ENCODE measurements at places on chromosomes 11 and 22.

DNA sequence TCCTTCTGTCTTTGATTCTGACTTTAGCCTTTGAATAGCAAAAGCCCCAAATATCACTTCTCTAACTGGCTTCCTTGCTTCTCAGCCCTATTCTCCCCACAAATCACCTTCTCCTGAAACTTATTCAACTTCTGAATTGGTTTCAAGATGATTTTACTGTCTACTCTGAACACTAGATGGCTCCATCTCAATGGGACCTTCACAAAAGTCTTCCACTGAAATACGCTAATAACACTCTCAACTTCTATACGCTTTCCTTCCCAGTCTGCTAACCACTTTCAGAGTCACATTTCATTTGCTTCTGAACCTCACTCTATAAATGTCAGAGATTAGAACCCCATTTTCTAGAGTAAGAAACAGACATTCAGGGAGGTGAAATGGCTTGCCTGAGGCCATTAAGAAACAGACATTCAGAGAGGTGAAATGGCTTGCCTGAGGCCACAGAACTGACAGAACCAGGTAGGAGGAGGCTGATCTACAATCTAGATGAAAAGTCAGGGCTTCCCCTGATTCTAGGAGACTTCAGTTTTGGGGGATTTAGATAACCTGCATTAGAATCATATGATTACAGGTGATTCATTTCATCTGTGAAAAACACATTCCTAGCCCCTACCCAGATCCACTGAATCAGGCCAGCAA lies 20.6 kb downstream of the MORC2 start:
- no peak for DNase-seq

DNA sequence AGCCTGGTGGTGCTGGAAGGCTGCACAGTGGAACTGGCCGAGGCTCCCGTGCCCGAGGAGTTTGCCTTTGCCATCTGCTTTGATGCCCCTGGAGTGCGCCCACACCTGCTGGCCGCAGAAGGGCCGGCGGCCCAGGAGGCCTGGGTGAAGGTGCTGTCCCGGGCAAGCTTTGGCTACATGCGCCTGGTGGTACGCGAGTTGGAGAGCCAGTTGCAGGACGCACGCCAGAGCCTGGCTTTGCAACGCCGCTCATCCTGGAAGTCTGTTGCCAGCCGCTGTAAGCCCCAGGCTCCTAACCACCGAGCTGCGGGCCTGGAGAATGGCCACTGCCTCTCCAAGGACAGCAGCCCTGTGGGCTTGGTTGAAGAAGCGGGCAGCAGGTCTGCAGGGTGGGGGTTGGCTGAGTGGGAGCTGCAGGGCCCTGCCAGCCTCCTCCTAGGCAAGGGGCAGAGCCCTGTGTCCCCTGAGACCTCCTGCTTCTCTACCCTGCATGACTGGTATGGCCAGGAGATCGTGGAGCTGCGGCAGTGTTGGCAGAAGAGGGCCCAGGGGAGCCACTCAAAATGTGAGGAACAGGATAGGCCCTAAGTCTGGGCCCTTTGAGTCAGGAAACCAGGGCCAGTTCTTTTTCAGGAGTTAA lies 1.9 kb upstream of the SMDT1 start:
- DNase-seq: no peak

DNA sequence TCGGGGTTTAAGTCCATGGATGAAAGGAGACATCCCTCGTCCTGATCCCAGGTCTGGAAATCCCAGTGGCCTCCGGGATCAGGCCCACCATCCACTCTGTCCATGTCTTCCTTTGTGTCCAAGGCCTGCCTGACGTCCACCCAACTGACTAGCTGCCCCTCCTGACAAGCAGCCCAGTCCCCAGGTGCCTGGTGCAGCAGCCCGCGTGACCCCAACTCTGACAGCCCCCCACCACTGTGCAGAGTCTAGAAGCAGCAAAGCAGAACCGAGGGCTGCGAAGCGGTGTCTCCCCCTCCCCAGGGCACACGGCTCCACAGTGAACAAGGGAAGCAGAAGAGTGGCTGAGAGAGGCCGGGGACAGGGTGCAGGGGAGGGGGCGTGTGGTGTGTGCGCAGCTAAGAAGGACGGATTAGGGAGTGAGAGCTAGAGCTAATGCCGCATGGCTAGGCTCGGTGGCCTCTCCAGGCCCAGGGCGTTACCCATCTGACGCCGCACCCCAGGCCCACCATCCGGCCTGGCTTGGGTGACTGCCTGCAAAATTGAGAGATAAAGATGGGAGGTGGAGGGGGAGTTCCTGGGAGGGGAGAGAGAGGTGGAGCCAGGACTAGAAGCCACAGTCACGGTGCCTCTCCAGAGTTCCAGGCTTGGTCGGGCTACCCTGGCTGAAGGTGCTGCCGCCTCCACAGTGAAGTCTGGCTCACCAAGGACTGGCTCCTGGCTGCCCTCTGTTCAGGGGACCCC lies 16.6 kb upstream of the BAIAP2L2 start:
- DNase-seq: no peak

- no peak for DNase-seq
Observed at GRCh38 chr11:71192629-71193028, 59.7 kb downstream of the SHANK2 start.

DNA sequence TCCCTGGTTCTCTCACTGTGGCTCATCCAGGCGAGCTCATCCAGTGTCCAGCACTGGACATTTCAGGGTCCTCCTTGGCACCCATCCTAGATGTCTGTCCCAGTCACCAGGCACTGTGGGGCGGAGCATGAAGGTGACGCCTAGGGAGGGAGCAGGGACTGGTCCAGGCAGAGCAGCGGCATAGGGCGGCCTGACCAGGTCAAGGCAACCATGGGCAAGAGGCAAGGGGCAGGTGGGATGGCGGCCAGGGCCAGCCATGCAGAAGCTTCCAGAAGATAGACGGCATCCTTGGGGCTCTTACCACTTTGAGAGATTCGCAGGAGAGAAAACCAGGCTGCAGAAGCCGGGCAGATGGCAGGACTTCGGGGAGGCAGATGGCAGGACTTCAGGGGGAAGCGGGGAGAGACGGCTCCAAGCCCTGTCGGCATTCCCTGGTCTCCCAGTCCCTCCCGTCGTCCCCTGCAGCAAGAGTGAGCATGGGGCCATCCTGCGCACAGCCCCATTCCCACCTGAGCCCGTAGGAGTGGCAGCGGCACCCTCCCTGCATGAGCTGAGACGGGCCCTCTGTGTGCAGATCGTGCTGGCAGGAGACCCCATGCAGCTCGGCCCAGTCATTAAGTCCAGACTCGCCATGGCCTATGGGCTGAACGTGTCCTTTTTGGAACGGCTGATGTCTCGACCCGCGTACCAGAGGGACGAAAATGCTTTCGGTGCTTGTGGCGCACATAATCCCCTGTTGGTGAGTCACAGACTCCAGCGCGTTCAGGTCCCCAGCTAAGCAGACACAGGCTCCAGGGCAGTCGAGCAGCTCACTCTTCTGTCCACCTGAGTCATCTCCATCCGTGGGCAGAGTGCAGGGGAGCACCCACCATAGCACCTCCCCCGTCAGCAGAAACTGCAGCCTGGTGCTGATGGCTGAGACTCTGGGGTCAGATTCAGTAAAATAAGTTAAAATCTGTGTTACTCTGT lies 20.1 kb upstream of the PANX2 start:
- DNase-seq: no peak

DNA sequence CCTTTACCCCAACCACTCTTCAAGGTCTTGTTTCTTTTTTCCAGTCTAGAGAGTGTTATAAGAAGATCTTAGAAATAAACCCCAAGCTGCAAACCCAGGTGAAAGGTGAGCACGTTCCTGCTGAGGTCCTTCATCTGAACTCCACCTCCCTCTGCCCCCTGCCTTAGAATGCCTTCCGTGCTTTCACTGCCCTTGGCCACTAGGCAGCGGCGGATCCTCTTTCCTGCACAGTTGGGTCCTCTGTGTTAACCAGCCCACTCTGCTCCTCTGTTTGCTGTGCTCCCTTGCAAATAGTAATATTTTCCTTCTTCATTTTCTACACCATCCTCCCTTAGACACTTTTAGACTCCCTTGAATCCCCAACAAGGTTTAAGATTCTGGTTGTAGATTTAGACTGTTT lies 24.3 kb downstream of the TTC12 start:
- DNase-seq: no peak

- no peak for DNase-seq
Observed at GRCh38 chr11:120537996-120538395, 26.4 kb downstream of the GRIK4 start.

DNA sequence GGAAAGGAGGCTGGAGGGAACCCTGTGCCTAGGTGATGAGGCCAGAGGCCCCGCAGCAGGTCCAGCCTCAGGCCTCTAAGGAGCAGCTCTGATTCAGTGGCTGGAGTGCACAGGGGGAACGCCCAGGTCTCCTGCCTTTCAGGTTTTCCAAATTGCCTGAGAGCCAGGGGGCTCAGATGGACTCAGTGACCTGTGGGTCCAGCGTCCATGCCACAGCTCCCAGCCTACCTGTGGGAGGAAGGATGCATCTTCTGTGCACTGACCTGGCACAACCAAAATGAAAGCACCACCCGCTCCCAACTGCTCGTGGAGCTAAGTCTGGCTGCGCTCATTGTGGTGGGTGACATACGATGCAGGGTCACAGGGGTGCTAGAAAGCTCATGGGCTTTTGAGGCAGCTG lies 82.8 kb downstream of the FEZ1 start:
- no peak for DNase-seq

DNA sequence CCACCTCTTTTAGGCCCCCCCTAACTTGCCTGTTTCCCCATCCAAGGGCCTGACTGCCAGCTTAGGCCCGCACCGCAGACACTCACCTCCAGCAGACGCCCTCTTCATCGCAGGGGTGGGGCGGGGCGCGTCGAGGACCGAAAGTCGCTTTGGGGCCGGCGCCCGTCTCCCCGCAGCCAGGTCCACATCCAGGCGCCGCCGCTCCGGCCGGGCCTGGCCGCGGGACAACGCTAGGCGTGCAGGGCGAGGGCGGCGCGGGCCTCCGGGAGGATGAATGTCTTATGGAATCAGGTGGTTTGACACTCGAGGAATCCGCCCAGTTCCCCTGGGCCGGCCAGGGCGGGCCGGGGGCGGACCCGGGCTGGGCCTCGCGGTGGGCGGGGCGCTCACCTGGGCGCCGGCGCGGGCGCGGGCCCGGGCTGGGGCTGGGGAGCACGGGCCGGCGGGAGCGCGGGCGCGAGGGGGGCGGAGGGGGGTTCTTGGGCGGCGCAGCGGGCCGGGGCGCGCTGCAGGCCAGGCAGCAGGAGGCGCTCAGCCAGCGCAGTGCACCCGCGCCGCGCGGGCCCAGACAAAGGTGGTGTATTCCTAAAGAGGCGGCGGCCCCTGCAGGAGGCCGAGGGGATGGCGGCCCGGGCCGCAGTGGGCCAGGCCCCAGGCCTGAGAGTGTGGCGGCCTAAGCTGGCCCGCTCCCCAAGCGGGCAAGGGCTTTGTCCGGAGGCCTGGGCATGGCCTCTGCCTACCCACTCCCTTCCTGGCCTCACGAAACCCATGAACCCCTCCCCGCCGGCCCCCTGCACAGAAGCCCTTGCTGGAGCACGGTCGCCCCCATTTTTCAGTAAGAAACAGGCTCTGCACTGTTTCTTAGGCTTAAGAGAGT lies 177.6 kb downstream of the IGLL1 start:
- peak; percentile 4 for DNase-seq

DNA sequence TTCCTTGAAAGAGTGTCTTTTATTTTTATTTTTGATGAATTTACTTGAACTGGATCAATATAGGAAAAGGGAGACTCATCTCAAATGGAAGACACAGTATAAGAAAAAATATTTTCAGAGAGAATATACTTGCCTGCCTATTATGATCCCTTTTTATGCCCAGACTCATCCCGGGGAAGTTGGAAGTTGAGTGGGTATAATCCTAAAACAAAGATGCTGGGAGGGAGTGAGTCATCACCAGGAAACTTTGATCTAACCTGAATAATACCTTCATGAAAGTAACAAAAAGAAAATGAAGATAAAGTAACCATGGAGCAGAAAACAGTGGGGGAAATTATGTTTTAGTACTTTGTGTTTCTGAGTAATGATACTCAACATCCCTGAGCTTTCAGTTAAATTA lies 1514.0 kb downstream of the FAM181B start:
- DNase-seq: no peak

GRCh38 chr11:4071914-4072313 lies 22.7 kb upstream of the RRM1 start:
- DNase-seq: no peak

GRCh38 chr22:50034126-50035081 lies 21.8 kb upstream of the IL17REL start:
- DNase-seq: no peak

GRCh38 chr11:15169815-15170551 lies 55.3 kb downstream of the INSC start:
- DNase-seq: no peak

- DNase-seq: no peak
Observed at GRCh38 chr11:32253706-32254105, 162.8 kb downstream of the RCN1 start.

GRCh38 chr22:36433318-36434231 lies 45.8 kb upstream of the MYH9 start:
- no peak for DNase-seq

DNA sequence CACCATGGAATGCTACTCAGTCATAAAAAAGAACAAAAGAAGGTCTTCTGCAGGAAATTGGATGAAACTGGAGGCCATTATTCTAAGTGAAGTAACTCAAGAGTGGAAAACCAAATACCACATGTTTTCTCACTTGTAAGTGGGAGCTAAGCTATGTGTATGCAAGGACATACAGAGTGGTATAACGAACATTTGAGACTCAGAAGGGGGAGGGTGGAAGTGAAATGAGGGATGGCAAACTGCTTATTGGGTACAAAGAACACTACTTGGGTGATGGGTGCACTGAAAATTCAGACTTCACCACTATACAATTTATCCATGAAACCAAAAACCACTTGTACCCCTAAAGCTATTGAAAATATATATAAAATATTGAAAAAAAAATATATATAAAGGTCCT lies 13.4 kb upstream of the CAT start:
- no peak for DNase-seq

DNA sequence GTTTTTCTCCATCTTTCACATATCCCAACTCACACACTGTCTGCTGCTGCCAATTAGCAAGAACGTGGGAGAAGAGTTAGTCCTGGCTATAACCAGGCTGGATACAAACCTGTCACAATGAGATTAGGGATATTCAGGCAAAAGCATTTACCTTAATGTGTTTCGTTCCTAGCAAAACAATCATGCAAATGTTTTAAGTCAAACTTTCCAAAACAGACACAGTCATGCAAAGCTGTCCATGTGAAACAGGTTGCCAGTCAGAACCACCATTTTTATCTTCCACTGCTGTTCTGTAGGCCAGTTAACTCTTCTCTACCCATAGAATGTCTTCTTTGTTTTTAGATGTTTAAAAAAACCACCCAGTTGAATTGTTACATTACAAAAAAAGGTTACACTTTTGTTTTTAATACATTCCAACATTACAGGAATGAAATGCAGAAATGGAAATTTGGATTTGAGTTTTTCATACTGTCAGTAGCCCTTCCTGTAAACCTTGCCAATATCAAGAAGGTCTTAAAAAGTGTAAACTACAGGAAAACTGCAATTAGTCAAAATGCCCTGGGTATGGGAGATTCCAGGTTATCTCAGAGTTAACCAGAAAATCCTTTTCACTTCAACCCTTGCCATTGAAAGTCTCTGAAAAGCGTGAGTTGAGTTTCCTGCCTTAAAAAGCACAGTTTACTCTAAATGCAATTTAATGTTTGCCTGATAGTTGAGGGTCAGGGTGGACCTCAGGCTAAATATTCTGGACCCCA lies 34.2 kb upstream of the LDLRAD3 start:
- no peak for DNase-seq

Data from stimulated activated naive CD4-positive, alpha-beta T cell treated with Interleukin-2 at 50 U/mL for 16 hours (primary cell).